ENCODE measurements at places on chromosomes 11 and 22.

DNA sequence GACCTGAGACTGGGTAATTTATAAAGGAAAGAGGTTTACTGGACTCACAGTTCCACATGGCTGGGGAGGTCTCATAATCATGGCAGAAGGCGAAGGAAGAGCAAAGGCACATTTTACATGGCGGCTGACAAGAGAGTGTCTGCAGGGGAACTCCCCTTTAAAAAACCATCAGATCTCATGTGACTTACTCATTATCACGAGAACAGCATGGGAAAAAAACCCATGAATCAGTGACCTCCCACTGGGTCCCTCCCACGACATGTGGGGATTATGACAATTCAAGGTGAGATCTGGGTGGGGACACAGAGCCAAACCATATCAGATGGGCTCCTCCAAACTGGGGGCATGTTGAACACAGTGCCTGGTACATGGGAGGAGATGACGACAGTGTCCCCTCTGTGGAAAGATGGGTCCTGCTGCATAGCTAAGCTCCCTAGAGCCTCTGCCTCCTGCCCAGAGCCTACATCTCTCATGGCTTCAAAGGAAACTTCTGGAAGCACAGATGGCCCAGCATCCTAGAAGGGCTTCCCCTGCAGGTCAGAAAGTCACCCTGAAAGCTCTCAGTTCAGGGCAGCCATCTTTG is 46.1 kb downstream of the MYEOV start:
- DNase-seq: peak; percentile 24

DNA sequence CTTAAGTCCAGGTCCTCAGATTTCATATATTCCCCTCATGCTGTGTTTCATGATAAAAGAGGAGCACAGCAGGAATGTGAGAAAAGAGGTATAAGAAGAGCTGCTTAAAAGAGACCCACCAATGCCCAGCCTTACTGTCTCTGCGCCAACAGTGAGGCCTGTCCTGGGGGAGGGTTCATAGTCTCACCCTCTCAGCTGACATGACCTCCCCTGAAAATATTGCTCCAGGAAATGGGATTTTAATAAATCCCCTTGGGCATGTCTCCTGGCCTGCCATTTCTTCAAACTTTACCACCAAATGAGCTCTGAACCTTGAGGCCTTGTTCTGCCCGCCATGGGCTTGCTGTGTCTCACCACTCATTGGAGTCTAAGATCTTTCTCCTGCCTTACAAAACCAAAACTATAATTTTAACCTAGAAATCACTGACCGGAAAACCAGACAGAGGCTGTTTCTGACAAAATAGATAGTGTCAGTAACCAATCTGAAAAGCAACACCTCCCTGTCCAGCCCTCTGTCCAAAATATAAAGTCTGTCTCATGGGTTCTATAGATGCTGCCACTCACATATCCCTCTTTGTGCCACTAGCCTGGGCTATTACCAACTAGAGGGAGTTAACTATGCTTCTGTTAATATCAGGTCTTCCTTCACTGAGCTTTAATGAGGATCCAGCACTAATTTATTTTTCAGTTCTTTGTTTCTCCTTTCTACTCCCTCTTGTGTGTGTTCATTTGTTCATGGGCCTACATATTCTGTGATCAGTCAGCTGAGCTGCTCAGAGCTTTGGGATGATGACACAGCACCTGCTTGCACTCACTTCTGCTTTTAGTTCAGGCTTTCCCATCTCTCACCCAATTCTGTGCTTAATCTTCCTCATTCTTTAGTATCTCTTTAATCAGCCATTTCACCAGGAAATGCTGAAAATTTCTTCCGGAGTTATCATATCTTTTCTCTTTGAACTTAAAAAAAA is at the start of gene OR2AG2:
Gene OR2AG2, minus strand, starts transcription at position 51 of the 968 bp plus-strand sequence. CDS start 3,019 bp downstream, outside the sequence.
- DNase-seq: no peak

GRCh38 chr22:24516301-24516737 is 21.2 kb downstream of the UPB1 start:
- no peak for DNase-seq

GRCh38 chr22:48711031-48711431 is 1116.6 kb downstream of the BRD1 start:
- no peak for DNase-seq

- DNase-seq: no peak
Measured at GRCh38 chr11:108947654-108948570, 283.0 kb downstream of the DDX10 start.

DNA sequence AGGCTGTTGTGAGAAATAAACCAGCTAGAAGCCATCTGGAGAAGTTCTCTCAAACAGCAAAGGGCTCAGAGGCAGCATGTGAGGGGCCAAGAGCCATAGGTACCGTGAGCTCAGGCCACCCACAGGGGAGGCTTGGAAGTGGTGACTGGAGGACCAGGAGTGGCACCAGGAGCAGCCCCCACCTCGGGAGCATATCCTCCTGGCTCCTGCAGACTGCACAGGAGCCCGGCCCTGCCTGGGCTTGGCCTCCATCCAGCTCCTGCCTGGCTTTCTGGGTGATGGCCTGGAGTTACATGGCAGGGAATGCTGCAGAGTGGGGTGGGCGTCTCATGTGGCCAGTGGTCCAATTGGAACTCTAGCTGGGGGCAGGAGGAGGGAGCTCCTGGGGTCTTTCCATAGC is 4.2 kb upstream of the MPPED1 start:
- no peak for DNase-seq

- no peak for DNase-seq
Measured at GRCh38 chr22:50247748-50248147, 2.9 kb upstream of the TUBGCP6 start.

DNA sequence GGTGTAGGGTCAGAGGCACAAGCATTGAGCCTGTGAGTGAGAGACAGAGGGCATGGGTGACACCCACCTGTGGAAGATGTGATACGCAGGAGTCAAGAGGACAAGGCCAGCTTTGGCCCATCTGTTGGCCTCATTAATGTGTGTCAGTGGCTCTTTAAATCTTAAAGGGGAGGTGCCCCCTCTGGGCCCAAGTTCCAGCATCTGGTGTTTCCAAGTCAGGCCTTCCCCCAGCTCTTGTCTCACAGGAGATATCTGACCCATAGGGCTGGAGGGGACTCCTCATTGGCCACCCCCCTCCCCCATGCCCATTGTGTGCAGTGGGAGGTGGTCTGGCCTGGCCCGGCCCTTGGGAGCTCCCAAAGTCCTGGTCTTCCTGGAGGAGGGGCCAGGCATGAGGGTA is 8.9 kb downstream of the KCNK7 start:
- DNase-seq: no peak

- DNase-seq: peak; percentile 4
Measured at GRCh38 chr11:108538022-108538424, 39.8 kb upstream of the POGLUT3 start.

DNA sequence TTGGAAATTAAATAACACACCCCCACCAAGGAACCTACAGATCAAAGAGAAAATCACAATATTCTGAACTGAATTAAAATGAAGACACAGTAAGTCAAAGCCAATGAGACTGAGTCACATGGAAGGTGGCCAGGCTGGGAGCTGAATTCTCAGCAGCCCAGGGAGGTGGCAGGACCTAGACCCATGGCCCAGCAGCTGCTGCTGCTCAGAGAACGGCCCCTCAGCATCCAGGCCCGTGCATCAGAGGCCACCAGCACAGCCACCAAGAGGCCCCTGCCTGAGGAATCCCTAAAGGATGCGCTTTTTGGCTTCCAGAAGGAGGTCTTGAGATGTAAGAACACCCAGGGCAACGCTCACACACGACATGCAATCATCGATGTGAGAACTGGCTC is 35.0 kb downstream of the TBX1 start:
- DNase-seq: no peak

GRCh38 chr11:67317888-67318555 is 14.7 kb downstream of the SSH3 start:
- no peak for DNase-seq

DNA sequence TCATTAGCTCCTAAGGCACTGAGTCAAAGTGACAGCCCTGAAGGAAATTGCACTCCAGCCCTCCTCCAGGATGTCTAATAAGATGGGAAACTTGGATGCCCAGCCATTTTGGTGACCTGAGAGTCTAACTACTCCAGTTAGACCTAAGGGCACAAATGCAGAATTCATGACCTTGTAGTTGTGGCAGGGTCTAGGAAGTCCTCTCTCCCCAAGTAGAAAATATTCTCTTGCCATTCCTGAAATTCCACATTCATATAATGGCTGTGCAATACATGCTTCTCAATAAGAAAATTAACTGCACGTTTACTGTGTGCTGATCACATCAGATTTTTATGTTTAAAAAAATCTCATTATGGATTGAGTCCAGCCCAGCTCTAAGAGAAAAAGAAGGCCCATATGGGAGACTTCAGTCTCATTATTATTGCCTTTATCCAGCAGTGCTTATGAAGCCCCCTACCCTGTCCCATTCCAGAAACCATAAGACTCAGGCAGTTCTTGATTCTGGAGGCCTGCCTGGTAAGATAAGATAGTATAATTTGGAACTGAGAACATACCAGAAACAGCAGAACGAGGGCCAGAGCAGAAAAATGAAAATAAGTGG is 133.7 kb upstream of the LDLRAD3 start:
- no peak for DNase-seq

DNA sequence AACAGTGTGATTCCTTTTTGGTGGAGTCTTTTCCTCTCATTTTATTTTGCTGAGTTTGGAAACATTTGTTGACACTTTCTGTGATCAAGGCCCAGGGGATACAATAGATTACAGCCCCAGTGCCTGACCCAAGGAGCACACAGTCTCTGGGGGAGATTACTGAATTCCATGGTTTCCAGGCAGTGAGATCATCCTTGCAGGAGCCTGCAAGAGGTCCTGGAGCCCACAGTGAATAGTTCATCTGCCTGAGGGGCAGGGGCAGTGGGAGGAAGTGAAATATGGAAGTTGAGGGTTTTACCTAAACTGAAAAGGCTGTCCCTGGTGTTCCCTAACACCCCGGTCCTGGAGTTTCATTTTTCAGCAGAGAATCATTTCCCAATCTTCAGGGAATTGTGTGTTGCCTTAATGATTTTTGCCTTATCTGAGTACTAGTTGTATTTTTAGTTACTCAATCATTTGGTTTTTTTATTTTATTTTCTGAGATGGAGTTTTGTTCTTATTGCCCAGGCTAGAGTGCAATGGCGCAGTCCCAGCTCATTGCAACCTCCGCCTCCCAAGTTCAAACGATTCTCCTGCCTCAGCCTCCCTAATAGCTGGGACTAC is 7.7 kb downstream of the CCS start:
- DNase-seq: no peak

- DNase-seq: no peak
Measured at GRCh38 chr11:101306721-101307120, 177.1 kb upstream of the PGR start.

DNA sequence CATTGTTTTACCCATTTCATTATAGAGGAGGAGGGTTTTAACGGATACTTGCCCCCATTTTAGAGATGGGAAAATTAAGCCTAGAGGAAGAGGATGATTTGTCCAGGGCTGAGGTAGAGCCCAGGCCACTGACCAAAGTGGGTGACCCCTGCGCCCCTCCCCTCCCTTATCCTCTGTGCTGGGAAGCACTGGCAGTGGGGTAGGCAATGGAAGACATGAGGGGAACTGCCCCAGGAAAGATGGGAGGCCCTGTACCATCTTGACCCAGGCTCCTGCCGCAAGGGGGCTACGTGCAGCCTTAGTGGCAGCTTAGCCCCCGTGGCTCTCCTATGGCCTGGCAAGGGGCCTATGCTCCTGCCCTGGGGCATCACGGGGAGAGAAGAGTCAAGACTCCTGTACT is 76.4 kb upstream of the MYOD1 start:
- no peak for DNase-seq

- no peak for DNase-seq
Measured at GRCh38 chr22:17912945-17913721, 111.2 kb downstream of the MICAL3 start.

- DNase-seq: no peak
Measured at GRCh38 chr11:66124564-66124963, 54.5 kb downstream of the PACS1 start.

GRCh38 chr11:100805506-100806199 is 118.6 kb downstream of the ARHGAP42 start:
- DNase-seq: no peak

- peak; percentile 18 for DNase-seq
Measured at GRCh38 chr11:35237860-35238715, 99.1 kb downstream of the CD44 start.

DNA sequence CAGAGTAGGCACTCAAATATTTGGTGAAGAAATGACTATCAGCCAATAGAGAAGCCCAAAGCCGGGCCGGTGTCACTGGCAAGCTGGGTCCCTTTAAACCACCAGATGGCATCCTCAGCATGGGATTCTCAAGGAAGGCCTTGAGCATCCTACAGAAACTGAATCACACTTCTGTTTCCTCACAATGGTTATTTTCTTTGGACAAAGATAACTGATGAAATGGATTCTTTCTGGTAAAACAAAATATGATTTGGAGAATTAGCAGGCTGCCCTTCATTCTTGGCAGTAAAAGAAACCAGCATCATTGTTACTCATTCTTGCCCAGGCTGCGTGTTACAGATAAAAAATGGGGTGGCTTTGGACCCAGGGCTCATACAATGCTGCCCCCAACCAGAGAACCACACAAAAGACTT is 30.3 kb upstream of the ASPHD2 start:
- DNase-seq: peak; percentile 1

DNA sequence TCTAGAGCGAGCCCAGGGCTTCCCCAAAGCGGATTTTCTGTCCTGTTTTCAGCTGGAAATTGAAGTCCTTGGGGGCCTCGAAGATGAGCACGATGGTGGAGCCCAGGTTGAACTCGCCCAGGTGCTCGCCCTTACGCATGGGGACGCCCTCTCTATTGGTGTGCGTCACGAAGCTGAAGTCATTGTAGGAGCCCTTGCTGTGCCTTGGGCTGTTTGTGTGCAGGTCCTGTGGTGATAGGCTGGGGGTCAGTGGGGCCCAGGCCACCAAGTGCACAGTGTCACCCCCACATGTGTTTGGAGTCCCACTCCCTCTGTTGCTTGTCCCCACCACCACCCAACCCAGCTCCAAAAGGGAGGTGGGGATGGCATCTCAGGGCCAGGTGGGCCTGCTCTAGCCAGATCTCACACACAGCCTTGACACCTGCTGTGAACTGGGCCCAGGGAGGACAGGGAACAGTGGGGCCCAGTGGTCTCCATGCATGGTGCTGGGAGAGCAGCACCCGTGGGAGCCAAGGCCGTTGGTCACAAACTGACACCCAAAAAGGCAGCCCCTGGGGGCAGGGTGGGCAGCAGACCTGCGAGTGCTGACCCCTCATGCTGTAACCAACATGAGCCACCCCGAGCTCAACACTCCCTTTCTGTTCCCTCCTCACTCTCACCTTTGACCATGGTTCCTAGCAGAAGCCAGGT is 42.3 kb downstream of the PISD start:
- no peak for DNase-seq

- no peak for DNase-seq
Measured at GRCh38 chr22:17083811-17084441, 874 bp upstream of the IL17RA start.

DNA sequence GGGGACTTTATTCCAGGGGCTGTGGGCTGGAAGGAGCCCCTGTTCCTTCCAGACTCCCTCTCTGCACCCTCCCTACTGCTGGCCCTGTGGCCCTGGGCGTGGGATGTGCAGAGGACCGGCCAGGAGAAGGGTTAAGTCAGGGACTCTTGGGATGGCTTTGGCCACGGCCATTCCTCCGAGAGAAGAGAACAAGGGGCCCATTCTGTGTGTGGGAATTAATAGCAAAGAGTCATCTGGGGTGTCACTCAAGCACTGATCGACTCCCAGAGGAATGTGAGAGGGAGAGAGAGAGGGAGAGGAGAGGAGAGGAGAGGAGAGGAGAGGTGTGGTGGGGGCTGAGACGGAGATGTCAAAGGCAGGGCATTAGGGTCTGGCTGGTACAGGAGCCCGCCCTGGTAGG is 14.2 kb upstream of the SOX10 start:
- DNase-seq: no peak

- DNase-seq: no peak
Measured at GRCh38 chr11:120632579-120632978, 121.0 kb downstream of the GRIK4 start.
